Mesenteric fat pad (tissue), 1 donor: ENCODE measurements at places on chromosomes 2 and 18. TPM values are rescaled to one million over a fixed set of nuclear protein-coding genes. Genes with fewer than 3 reads are reported as not detected.

Gene EIF4E2
- 46.9 TPM for total RNA-seq

Gene FAP
- total RNA-seq = 24.7 TPM

Gene C2orf92
- total RNA-seq = 5.9 TPM

Gene CRYGD
- not detected for total RNA-seq

Gene LRP2
- not detected for total RNA-seq

Gene GPAT2
- 9.0 TPM for total RNA-seq

Gene PAX8
- 5.3 TPM for total RNA-seq

Gene CD8B
- total RNA-seq = 0.67 TPM

Gene SPEG
- total RNA-seq = 4.7 TPM

Gene COL6A3
- 409 TPM for total RNA-seq

DNA sequence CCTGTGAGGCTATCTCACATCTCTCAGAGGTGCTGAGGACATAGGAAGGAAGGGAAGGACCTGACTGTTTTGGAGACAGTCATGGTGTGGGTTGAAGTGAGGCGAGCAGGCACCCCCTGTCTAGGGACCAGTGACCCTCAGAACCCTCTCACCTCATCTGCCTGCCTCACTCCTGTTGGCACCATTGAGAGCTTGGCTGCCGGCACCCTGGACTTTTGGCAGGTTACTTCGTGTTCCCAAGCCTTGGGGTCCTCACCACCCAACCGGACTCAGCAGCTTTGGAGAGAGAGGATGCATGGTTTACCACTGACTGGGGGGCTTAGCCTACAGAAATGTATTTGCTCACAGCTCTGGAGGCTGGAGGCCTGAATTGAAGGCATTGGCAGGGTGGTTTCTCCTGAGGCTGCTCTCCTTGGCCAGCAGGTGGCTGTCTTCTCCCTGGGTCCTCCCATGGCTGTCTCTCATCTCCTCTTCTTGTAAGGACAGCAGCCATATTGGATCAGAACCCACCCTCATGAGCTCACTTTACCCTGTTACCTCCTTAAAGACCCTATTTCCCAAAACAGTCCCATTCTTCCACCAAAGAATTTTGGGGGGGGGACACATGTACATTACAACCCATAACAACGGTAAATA lies 142.0 kb downstream of the TSN start:
- DNase-seq = no peak

DNA sequence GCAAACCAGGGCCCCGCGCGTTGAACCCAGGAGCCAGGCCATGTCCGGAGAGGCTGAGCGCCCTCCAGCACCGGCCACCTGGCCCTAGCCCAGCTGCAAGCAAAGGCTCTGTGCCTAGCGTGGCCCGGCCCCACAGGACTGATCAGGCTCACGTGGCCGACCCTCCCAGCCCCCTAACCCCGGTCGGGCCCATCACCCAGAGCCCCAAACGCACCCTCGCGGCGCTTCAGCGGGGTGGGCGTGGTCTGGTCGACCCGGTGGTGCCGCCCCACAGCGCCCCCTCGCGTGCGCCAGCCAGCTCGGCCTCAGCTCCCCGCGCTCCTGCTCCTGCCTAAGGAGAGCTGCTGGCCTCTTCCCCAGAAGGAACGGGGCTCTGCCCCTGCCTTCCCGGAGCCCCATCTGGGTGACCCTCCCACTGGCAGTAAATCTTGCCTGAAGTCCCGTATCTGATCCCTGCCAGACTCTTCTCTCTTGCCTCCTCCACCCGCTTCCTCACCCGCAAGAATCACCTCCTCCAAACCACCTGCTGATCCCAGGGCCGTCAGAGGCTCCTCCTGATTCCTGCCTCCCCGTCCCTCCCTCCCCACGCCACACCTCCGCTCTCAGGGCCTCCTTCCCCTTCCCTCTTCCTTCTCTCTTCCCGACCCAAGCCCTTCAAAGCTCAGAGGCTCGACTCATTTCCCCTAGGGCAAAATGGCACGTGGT lies 12.3 kb upstream of the TEX51 start:
- DNase-seq = peak; percentile 90

DNA sequence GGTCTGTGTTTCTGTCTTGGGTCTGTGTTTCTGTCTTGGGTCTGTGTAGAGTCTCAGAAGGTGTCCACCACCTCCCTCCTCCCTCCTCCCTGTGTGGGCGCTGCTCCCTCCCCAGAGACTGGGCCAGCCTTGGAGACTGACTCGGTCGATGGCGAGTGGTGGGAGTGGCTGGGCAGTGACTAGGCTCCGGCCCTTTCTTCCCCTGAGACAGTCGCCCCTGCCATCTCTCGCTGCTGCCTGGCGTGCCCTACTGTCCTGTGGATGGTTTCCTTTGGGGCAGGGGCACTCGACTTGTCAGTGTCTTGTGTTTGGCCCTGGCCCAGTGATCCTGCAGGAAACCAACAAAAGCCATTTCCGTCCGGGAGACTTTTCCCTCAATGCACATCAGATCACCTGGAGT lies 215.8 kb downstream of the NDUFA10 start:
- DNase-seq = peak; percentile 88

- DNase-seq = no peak
Observed at GRCh38 chr2:150274108-150274507, 213.4 kb downstream of the RND3 start.

DNA sequence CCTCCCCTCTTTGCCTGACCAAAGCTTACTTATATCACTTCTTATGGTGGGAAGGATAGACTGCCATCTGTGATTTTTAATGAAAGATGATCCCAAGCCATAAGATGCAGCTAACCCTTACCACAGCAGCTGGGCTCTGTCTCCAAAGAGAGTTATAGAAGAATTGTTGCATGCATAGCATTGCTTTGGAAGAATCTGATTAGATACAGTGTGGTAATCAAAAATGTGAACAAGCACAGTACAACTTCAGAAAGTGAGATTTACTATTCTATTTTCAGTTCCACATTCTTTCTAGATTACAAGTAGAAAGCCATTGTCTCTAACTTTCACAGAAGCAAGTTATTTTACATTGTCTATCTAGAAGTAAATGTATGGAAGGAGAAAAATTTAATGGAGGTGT lies 129.0 kb upstream of the ACVR2A start:
- no peak for DNase-seq

- no peak for DNase-seq
Observed at GRCh38 chr18:47999801-48000248, 69.4 kb upstream of the SMAD2 start.

DNA sequence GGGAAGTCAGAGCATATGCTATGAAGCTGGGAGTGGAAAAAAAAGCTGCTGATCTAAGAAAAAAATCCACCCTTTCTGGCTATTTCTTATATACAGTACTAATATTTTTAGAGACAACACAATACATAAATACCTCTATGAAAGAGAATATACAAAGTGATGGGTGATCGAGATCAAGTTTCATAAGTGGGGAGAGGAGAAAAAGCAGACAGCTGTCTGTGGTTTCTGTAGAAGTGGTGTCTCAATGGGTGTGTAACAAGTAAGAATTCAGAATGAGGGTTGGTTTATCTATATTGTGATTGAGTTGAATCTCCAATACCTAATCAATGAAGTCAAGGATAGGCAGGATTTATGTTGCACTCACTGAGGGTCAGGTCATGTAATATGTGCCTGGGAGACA lies 191.0 kb downstream of the HNMT start:
- no peak for DNase-seq

GRCh38 chr18:77765468-77765867 lies 515.8 kb downstream of the GALR1 start:
- DNase-seq = no peak

DNA sequence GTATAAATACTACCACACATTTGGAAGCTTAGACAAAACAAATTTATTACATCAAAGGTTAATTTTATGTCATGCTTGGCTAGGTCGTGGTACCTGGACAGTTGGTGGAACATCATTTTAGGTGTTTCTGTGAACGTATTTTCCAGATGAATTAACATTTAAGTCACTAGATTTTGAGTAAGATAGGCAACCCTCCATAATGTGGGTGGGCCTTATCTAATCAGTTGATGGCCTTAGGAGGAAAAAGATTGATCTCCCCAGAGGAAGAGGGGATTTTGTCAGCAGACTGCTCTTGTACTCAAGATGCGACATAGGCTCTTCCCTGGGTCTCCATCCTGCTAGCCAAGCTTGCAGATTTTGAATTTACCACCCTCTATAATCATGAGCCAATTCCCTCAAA lies 85.0 kb downstream of the RPRM start:
- no peak for DNase-seq

DNA sequence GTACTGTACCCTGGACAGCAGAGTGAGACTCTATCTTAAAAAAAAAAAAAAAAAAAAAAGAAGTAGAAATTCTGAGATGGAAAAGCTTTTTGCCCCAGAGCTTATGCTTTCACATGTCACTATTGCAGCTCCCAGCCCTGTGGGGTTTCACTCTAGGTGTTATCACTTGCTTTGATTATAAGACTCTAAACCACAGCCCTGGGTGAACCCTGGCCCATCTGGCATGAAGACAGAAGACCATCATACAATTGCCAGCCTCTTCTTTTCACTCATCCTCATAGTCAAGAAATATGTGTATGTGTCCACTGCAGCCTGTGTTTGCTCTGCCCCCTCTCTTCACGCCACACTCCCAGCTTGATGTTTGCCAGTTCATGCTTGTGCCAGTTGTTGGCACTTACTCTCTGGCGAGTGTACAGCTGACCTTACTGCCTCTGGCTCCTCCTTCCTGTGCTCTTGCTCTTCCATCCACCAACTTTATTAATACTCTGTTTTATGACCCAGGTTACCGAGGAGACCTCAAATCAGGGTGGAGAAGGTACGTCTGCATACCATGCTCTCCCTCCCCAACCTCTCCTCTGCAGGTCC lies 136.7 kb upstream of the NCK2 start:
- no peak for DNase-seq

DNA sequence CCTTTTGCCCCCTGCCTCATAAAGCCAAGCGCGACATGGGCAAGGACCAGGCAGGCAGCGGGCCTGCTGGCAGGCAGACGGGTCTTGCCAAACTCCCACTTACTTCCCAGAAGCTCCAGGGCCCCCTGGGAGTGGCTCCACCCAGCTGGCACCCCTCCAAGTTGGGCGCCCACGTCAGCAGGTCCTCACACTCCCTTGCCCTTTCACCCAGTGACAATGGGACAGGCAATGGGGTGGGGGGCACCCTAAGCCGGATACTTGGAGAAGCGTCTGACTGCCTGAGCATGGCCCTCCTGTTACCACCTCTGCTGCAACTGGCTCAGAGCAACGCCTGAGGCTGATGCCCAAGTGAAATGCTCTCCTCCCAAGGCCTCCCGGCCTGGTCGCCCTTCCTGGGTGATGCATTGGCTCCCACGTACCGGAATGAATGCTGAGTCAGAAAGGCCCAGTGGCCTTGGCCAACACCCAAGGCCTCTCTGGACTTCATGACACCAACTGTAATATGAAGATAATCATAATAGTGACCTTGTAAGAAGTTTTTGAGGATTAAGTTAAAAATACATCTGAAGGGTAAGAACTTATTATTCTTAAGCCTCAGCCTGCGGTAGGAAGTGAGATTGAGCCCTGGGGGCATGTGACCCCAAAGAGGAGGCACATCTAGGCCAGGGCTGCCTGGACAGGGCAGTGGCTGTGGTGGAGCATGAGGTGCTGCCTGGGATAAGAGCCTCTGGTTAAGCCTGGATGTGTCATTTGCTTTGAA lies 31.6 kb downstream of the KCNK3 start:
- peak; percentile 93 for DNase-seq

DNA sequence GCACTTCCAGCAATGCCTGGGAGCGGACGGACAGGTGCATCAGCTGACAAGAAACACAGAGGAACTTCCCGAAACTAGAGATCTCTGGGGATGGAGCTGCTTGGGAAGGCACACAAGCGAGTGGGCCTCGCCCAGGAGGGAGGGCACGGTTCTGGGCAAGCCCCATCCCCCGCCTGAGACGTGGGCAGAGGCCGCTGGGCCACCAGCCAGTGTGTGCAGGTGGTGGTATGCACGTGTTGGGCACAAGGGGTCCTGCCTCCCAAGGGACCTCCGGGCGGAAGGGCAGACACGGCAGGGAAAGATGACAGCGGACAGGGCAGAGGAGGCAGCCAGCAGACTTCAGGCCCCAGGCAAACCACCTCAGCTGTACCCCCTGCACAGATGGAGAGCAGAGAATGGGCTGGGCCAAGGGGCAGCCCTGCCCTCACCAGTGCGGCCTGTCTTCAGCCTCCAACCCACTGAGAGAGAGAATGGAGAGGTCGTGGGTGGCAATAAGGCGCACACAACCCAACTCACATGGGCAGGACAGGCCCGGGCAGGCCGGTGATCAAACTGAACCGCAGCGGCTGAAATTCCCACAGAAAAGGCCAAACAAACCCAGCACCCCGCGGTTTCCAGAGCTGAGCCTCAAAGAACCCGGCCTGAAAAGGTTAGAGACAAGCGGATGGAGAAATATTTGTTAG lies 51.2 kb downstream of the HDAC4 start:
- no peak for DNase-seq

- no peak for DNase-seq
Observed at GRCh38 chr2:207283356-207283755, 117.6 kb upstream of the KLF7 start.

- no peak for DNase-seq
Observed at GRCh38 chr2:170031288-170031687, 146.7 kb upstream of the MYO3B start.

GRCh38 chr18:58687871-58688308 lies 16.6 kb downstream of the MALT1 start:
- no peak for DNase-seq

- DNase-seq = no peak
Observed at GRCh38 chr18:10822456-10822855, 296.6 kb downstream of the NAPG start.

- DNase-seq = no peak
Observed at GRCh38 chr2:32986480-32986879, 39.7 kb downstream of the LTBP1 start.

GRCh38 chr2:187174582-187174981 lies 273.5 kb downstream of the CALCRL start:
- DNase-seq = no peak

DNA sequence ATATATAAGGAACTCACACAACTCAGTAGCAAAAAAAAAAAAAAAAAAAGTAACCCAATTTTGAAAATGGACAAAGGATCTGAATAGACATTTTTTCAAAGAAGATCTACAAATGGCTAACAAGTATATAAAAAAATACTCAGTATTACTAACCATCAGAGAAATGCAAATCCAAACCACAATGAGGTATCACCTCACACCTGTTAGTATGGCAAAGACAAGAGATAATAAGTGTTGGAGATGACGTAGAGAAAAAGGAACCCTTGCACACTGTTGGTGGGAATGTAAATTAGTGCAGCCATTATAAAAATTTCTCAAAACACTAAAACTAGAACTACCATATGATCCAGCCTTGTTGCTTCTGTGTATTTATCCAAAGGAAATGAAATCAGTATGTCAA lies 5.8 kb upstream of the CNDP1 start:
- no peak for DNase-seq

DNA sequence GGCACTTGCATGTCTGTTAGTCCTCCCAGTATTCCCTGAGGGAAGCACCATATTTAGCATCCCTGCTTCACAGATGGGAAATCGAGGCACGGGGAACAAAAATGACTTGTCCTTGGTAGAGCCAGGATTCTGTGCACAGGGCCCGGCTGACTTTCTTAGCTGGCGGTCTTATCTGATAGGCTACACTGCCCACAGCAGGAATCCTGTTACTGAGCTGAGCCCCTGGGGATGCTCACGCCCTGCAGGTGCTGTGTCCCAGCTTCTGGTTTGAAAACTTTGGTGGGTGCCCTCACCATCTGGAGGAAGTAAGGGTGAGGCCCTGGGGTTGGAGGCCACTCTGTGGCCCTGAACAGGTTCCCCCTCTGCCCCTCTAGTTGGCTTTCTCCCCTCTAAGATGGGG lies 68.4 kb upstream of the MCFD2 start:
- DNase-seq = no peak
